SHP77 treated with DMSO at 0.1 percent for 48 hours (cell line): ENCODE measurements at places on chromosomes 12 and 14.

DNA sequence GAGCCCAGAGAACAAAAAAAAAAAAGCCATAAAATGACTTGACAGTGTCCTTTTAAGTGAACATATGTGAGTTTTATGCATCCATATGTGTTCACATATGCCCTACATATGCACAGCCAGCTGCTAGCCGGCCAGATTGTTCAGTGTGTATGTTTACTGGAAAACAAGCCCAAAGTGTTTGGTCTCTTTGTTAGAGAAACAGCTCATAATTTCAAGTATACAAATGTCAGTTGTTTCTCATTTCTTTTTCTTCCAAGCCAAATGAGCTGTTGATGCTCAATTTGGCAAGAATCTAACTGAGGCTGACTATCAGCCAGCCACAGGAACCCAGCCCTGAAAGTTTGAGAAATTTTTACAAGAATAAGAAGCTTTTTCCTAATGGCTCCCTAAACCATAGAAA lies 60.8 kb upstream of the TSPAN8 start:
- no peak for DNase-seq

DNA sequence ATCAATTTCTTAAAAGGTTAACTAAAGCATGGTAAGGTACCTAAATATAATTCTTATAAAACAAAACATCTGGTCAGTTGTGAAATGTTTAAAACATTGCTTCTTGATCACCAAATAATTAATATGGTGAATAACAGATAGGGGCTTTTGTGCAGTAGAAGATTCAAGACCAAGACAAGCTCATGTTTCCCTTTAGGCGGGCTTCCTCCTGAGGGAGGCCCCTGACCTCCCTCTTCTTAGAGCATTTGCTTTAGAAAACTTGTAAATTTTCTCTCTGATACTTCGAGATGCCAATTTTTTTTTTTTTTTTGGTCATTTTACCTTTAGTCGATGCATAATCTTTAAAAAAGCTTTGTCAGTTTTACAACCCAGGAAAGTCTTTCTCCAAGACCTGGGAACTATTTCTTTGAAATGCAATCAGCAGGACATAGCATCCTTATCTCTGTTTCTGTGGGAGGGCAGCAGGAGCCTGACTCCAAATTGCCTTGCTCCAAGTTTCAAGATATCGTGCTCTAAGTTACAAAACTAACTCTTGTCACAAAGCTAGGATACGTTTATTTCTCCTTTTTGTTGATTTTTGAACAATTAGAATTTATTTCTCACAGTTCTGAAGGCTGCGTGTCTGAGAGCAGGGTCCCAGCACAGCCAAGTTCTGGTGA lies 66.6 kb upstream of the BICD1 start:
- DNase-seq = no peak

DNA sequence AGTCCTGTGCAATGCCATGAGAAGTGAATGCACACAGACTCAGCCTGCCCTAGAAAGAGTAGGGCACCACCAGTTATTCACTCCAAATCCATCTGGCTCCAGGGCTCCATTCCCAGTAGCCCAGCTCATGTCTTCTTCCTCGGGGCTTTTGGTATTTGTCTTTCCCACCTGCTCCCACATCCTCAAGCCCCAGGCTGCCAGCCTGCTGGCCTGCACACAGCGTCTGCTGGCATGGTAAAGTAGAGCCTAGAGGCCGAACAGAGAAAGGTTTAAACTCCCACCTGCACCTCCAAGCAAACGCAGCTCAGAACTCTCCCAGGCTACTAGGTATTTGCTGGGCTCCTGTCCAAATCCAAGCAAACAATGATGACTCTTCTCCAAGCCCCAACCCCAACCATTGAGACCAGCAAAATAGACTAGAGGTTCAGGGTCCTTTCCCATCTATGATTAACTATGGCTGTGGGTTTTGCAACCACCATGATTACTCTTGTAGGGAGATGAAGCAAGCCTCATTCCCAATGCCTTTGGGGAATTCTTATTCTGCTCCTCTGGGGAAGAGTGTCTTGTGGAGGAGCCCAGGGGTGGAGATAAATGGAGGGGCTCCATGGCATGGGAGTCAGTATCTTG lies 5.2 kb upstream of the VDR start:
- no peak for DNase-seq

DNA sequence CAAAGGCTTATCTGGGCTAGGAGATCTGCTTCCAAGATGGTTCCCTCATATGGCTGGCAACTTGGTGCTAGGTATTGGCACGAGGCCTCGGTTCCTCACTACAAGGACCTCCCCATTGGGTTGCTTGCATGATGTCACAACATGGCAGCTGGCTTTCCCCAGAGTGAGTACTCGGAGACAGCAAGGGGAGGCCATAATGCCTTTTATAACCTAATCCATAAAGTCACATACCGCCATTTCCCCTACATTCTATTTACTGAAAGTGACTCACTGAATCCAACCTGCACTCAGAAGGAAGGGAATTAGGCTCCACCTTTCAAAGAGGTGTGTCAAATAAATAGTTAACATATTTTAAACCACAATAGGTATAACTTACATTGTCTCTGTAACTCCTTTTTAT lies 130.9 kb downstream of the SAMD4A start:
- DNase-seq = no peak

DNA sequence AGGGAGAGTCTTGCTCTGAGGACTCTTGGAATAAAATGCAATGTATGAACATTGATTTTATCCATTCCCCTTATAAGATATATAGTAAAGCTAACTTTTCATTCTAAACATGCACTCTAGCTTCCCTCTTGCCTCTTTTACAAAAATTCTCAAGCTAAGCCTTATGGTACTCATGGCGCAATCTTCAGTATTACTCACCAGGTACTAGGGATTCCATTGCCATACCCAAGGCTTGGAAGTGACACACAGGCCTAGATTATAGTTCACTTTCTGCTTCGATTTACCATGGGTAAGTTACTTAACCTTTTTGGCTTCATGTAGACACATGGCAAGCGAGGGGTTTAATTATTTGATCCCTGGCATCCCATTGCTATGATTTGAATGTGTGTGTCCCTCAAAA lies 331.5 kb downstream of the LRIG3 start:
- no peak for DNase-seq

- DNase-seq = no peak
These were observed 31.4 kb upstream of the RTRAF start for GRCh38 chr14:51957950-51958349.

- DNase-seq = peak; percentile 84
These were observed 1221.0 kb downstream of the AACS start for GRCh38 chr12:126286203-126286602.

- DNase-seq = no peak
These were observed 6.7 kb downstream of the HDAC7 start for GRCh38 chr12:47812797-47813510.

DNA sequence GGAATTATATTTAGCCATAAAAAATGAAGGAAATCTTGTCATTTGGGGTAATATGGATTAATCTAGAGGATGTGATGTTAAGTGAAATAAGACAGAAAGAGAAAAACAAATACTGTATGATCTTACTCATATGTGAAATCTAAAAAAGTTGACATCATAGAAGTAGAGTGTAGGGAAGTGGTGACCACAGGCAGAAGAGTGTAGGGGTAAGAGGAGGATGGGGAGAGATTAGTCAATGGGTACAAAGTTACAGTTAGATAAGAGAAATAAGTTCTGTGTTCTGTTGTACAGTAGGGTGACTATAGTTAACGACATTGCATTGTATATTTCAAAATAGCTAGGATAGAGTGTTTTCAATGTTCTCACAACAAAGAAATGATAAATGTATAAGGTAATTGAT lies 87.0 kb downstream of the TSHR start:
- DNase-seq = no peak
